ENCODE measurements at places on chromosomes 6 and 20.

DNA sequence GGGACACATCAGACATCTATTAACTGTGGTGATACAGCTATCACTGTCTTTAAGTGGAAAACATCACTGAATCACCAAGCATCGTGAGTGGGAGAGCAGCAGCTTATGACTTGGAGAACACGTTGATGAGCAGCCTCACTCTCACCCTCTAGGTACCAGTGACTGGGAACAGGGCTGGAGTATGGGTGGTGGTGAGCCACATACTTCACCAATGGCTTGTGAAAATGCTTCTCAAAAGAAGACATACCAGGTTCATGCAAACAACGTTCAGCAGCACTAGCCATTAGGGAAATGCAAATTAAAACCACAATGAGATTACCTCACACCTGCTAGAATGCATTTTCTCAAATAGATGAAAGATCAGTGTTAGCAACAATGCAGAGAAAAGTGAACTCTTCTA lies 25.3 kb downstream of the SNX5 start:
- no peak for DNase-seq

DNA sequence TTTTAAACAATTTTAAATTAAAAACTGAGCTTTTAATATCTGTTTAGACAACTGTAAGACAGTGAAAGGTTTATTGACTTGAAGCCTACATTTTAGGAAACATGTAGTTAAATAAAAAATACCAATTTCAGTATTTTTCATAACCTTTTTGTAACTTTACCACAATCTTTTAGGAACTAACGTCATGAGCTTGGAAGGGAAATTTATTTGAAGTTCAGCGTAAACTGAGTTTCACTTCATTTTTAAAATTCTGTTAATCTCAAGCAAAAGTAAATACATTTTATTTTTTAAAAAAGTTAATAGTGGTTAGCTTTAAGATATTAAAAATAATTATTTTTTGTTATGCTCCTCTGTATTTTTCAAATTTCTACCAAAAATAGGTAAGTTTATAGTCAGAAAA lies 5.5 kb downstream of the CST7 start:
- no peak for DNase-seq

GRCh38 chr6:144149894-144150709 lies at the start of gene STX11:
Gene STX11 (plus strand): TSS chr6:144150517. CDS start chr6:144186628, 36,111 bp downstream.
- peak; percentile 43 for DNase-seq

DNA sequence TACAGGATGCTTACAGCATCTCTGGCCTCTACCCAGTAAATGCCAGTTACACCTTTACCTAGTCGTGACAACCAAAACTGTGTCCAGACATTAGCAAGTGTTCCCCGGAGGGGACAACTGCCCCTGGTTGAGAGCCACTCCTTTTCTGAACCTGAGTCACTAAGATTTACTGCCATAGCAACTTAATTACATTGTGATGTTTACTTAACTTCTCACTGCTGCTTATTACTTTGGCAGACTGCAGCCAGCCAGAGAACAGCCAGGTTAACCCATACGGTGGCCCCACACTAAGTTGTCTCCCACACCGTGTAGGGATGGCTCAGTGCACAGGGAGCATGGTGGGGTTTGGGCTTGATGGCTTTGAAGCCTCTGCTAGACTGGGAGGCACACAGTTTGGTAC lies 204.7 kb upstream of the SULF2 start:
- DNase-seq: no peak

- no peak for DNase-seq
Observed at GRCh38 chr20:35730583-35731468, 11.2 kb downstream of the RBM39 start.

DNA sequence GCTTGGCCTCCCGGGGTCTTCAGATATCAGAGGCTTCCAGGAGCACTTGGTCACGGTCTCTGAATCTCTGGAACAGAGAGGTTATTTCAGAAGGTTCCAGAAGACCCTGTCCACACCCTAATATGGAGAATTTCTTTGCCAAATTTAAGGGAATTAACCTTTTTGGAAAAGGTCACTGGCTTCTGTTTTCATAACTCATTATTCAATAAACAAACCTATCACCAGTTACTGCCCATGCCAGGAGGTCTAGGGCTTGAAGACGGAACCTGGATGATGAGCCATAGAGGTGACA lies 507 bp upstream of the CST4 start:
- DNase-seq: no peak

GRCh38 chr6:148573922-148574321 lies 172.9 kb upstream of the UST start:
- no peak for DNase-seq

GRCh38 chr6:6699741-6700367 lies 111.3 kb downstream of the LY86 start:
- DNase-seq: peak; percentile 43

GRCh38 chr20:32195581-32195980 lies 12.0 kb downstream of the PLAGL2 start:
- no peak for DNase-seq

- no peak for DNase-seq
Observed at GRCh38 chr6:90229331-90230010, 67.2 kb downstream of the BACH2 start.

DNA sequence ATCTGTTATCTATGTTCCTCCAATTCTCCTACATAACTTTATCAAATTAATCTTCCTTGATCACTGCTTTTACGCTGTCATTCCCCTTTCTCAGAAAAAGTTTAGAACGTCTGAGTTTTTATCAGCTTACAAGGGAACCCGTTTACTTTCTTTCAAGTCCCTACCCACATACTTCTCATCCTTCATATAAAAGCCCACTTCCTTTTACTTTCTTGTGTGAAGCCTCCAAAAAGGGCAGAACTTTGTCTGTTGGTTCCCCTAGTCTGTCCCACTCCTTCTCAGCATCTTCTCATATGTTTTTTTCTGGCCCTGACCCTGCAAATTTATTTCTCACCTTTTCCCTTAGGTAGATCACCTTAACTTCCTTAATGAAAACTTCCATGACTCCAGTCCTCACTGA lies 106.1 kb downstream of the TFAP2B start:
- no peak for DNase-seq

DNA sequence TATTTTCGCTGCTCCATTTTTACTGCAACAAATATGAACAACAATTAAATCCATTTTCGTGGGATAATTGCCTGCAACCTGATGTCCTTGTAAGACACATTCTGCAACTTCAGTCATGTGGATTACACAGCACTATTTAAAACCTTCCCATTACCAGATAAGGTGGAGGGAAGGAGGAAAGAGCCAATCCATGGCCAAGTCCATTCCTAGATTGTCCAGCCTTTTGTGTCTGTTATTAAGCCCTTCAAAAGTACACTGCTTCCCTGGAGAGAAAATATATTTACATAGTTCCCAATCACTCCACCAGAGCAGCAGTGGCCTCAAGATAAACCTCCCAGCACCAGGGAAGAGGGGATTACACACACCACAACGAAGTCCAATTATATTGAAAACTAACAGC lies 347.9 kb downstream of the CDH26 start:
- no peak for DNase-seq

GRCh38 chr6:7463785-7464184 lies 74.2 kb downstream of the RIOK1 start:
- no peak for DNase-seq

- no peak for DNase-seq
Observed at GRCh38 chr6:100167585-100167984, 173.6 kb upstream of the MCHR2 start.

GRCh38 chr6:162637317-162637716 lies 90.2 kb downstream of the PRKN start:
- DNase-seq: no peak

DNA sequence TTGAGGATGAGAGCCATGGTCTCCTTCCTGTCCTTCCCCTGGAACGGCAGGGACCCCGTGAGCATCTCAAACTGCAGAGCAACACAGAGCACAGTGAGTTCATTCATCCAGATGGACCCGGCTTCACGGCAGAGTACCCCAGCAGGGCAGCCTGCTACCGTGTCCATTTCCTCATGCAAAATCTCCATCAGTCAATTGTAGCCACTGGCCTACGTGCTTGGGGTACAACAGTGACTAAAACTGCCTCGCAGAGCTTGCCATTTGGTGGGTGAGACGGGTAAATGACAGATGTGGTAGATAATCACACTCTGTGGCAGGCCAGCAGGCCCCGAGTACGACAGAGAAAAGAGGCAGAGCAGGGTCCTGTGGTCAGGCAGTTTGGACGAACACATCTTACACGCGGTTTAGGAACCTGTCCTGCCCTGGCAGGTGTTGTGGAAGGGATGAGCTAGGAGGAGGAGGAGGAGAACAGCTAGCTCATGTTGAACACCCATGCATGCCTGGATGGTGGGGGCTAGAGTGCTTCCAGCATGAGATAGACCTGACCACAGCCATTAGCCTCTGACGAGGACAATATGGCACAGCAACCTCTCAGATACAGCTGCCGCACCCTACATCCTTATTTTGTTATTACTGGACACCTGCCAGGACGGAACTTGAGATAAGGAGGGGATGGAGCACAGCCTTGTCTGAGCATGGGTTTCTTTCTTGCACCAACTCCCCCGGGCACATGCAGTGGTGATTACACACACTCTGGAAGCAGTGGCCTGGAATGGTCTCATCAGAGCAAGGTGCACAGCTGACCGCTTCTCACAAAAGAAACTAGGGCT lies 95.6 kb downstream of the RAMACL start:
- no peak for DNase-seq

DNA sequence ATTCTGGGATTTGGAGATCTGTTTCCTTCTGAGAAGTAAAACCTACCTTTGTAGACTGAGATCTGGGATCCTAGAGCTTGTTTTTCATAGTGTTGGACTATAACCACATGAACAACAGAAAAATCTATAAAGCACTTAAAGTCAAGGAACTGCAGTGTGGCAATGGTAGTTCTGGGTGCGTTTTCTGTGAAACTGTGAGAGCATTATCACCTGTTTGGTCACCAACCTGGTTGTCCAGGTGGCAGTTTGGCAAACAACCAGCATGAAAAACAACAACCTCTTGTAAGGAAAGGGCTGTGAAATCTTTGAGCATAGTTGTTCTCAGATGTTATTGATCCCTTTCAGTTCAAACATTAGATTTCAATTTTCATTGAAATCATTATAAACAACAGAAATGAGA lies 215.8 kb upstream of the CITED2 start:
- DNase-seq: no peak

Measured in A549 (cell line).